B cell (primary cell): ENCODE measurements at places on chromosomes 13 and 19.

DNA sequence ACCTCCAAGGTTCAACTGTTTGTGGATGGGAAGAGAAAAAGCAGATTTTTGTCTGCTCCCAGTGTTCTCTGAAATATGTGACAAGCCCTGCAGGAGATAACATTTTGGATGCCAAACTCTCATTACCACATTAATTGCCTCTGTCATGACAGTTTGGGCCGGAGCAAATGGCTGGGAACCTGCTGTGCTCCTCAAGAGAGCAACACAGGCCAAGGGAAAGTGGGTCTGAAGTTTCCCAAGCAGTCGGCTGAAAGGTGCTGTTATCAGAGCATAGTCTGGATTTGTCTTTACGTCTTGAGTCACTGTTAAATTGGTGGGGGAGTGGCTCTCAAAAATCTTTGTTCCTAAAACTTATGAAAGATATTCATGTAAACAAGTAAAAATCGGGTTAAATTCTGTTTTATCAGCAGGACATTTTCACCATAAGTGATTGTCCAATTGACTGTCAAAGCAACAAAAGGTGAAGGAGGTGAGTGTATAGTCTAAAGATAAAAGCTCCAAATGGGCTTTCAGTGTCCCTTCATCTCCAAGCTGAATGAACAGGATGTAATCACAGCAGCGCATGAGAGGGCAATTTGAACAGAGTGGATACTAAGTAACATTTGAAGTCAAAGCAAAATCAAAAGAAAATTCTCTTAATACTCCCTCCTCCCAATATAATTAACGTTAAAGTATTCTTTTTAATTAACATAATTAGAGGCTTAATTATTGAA, 844.8 kb downstream of the PCDH17 start:
- DNase-seq = no peak

GRCh38 chr19:40392894-40393517, 3.0 kb upstream of the HIPK4 start:
- no peak for DNase-seq

- DNase-seq = no peak
Measured at GRCh38 chr19:18488838-18489626, 32.8 kb downstream of the ELL start.

GRCh38 chr13:110472904-110473563, 88.5 kb downstream of the RAB20 start:
- no peak for DNase-seq

DNA sequence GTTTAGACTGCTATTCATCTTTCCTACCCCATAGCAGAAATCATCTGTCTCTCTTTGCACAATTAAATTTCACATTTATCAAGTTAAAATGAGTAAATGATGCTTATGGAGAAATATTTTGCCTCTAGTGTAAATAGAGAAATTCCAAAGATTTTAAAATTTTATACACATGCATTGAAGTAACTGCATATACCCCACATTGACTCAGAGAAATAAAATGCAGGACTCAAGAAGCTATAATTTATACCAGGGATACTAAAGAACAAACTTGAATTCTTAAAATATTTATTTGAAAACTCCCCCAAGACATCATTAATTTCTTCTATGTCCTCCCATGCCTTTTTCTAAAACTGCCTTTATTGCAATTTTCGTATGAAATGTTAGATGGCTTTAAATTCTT, 165.8 kb downstream of the DIAPH3 start:
- no peak for DNase-seq

GRCh38 chr13:96033220-96034015, 19.8 kb downstream of the UGGT2 start:
- no peak for DNase-seq

- no peak for DNase-seq
Measured at GRCh38 chr19:16554776-16555175, 12.5 kb upstream of the CHERP start.

DNA sequence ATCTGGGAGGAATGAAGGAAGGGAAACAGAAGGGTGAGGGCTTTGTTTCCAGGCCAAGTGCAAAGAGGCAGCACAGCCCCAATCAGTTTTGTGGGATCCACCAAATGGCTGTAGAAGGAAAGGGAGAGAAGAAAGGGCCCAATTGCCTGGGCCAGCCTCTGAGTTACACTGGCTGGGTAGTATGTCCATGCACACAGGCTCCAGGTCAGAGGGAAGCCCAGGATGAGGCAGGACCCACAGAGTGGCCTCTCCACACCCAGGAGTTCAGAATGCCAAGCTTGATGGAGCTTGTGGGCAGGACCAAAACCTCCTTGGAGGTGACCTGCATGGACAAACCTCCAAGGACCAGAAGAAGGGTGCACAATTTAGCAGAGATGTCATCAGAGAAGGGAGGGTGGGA, 178.2 kb upstream of the TSHZ3 start:
- DNase-seq = no peak

- no peak for DNase-seq
Measured at GRCh38 chr13:34733721-34734120, 208.3 kb upstream of the NBEA start.

DNA sequence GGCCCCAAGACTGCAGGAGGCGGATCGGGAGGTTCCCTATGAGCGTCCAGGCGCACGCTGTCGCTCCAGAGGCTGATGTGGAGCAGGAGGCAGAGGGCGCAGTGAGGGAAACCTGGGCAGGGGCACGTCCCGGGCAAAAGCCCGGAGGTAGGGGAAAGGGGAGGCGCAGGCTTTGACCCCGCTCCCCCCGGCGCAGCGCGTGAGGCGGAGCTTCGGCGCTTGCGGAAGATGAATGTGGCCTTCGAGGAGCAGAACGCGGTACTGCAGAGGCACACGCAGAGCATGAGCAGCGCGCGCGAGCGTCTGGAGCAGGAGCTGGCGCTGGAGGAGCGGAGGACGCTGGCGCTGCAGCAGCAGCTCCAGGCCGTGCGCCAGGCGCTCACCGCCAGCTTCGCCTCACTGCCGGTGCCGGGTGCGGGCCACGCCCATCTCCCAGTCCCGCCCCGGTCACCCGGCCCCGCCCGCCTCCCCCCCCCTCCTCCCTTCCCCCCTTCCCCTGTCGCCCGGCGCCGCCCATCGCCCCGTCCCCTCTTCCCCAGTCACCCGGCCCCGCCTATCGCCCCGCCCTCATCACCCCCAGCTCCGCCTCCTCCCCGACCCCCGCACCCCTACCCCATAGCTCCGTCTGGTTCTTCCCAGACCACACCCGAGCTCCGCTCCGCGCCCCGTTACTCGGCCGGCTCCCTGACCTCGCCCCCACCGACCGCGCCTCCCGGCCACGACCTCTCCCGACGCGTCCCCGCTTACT, 4.1 kb downstream of the HMG20B start:
- no peak for DNase-seq

GRCh38 chr19:45305421-45305820, 17.3 kb downstream of the CKM start:
- DNase-seq = no peak

GRCh38 chr13:98877466-98877865, 100.4 kb downstream of the DOCK9 start:
- no peak for DNase-seq

DNA sequence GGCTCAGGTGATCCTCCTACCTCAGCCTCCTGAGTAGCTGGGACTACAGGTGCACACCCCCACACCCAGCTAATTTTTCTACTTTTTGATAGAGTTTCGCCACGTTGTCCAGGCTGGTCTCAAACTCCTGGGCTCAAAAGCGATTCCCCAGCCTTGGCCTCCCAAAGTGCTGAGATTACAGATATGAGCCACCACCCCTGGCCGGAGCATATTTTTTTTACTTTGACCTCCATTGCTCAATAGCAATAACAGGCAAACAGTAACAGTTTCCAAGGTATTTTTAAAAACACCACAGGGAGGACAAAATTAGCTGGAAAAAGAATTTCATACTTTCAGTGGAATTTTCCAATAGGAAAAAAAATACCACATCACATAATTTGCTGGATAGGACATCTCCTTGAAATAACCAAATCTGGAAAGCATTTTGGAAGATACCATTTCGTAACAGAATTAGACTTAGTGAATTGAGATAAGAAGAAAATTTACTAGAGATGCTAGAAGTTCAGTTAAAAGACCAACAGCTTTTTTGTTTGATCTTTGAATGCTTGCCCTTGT, 5.2 kb downstream of the DUXA start:
- no peak for DNase-seq

DNA sequence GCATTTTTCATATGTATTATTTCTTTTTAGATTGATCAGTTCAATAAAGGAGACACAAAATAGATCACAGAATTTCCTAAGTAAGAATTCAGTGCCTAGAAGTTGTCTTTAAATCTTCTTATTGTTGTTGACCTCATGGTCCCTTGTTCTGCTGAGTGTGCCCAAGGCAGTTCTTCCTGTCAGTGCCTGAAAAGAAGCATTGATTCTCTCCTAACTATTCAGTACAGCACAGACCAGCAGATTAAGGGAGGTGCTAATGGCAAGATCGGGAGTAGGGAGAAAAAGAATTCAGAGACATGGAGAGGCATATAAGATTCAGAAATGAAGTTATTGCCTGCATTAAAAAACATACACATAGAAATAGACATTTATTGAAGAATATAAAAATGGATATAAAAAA, 180.5 kb upstream of the PCDH9 start:
- DNase-seq = no peak

GRCh38 chr19:45924891-45925447, 10.4 kb upstream of the NANOS2 start:
- DNase-seq = no peak

- DNase-seq = no peak
Measured at GRCh38 chr13:104954210-104954609, 1581.3 kb downstream of the EFNB2 start.

DNA sequence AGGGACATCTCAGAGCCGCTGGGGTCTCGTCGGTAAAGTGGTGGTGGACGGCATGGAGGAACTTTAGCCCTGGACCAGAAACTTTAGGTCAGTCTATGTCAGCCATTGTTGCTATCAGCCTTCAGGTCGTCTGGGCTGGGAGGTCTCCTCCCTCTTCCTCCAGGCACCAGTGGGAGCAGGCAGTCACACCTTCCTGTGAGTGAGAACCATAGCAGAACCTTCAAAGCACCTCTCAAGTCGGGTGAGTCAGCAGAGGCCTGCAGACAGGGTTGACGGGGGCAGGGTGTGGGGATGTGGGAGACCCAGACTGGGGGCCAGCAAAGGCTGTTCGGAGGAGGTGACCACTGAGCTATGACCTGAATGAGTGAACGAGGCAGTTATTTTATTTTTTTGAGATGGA, 15.4 kb upstream of the SBNO2 start:
- no peak for DNase-seq

- no peak for DNase-seq
Measured at GRCh38 chr13:42011601-42012350, 36.7 kb upstream of the DGKH start.

GRCh38 chr19:38268539-38268938, 4.2 kb downstream of the SPINT2 start:
- DNase-seq = peak; percentile 37

- no peak for DNase-seq
Measured at GRCh38 chr13:30520571-30520970, 54.8 kb upstream of the HMGB1 start.

- DNase-seq = no peak
Measured at GRCh38 chr19:42477933-42478332, 35.2 kb upstream of the CXCL17 start.

- DNase-seq = peak; percentile 54
Measured at GRCh38 chr19:12833738-12834565, 427 bp downstream of the RTBDN start.

- no peak for DNase-seq
Measured at GRCh38 chr19:33678796-33679585, 57.2 kb downstream of the CHST8 start.

- DNase-seq = no peak
Measured at GRCh38 chr13:75217949-75218348, 264.0 kb downstream of the TBC1D4 start.

- no peak for DNase-seq
Measured at GRCh38 chr13:84279166-84279565, 396.9 kb upstream of the SLITRK1 start.
